ENCODE measurements at places on chromosomes 1 and 21.

GRCh38 chr1:163104385-163105099 is 35.4 kb downstream of the RGS4 start:
- no peak for DNase-seq

- DNase-seq, result no peak
These were observed 7.9 kb downstream of the RPL11 start for GRCh38 chr1:23699280-23700179.

DNA sequence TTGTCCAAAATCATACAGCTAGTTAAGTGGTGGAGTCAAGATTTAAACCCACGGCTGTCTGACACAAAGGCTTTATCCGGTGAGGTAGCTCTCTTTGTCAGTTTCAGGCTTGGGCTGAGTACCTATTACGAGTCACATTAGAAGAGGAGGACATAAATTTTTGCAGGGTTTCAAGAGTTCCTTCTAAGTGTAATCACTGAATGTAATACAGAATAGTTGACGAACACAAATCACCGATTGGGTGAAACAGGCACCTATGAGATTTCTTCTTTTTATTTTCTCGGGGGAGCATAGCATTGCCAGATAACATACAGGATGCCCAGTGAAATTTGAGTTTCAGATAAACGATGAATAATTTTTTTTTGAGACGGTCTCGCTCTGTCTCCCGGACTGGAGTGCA is 847 bp downstream of the PSMD4 start:
- no peak for DNase-seq

- no peak for DNase-seq
These were observed 14.3 kb upstream of the LBR start for GRCh38 chr1:225442123-225442505.

DNA sequence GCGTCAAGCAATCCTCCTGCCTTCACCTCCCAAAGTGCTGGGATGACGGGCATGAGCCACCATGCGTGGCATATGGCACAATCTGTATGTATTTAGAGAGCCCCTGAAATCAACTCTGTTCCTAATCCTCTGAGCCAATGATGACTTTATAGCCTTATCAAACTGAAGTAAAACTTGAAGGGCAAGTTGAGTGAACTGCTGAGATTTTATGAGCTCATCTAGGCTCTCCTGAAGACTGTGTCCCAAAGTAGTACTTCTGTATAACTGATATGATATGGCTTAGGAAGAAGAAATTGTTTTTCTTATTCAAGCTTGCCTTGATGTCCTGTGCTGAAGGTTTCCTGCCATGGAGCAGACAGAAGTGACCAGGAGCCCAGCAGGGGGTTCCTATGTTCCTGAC is 23.7 kb upstream of the NKAIN1 start:
- no peak for DNase-seq

DNA sequence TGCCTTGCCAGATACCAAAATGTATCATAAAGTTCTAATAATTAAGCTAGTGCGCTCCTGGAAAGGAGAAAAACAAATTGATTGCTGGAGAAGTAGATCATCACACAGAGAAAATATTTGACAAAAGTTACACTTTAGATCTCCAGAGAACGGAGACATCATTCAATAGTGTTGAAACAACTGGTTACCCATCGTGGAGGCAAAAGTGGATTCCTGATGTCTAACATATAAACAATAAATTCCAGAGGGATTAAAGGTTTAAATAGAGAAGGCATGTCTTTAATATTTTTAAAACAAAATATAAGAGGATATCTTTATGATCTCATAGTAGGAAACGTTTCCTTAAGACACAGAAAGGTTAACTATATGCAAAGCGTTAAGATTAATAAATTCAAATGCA is 41.0 kb downstream of the NRIP1 start:
- DNase-seq, result no peak

- no peak for DNase-seq
These were observed 62.5 kb upstream of the BACH1 start for GRCh38 chr21:29236201-29236600.

DNA sequence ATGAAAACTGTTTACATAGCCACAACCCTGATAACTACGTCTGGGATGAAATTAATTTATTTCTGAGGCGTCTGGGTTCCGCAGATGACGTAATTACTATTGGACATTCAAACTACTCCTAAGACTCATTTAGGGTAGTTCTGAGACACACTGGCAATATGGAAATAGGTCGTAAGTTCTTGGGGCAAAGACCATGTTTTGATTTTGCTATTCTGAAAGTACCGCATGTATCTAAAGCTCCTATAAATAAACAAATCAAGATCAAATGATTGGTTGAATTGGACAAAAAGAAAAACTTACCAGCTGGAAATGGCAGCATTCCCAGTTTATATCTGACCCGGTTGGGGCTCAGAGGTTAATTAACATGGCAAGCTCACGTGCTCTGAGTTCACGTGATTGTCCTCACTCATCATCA is 74.3 kb downstream of the DHRS3 start:
- DNase-seq, result no peak

DNA sequence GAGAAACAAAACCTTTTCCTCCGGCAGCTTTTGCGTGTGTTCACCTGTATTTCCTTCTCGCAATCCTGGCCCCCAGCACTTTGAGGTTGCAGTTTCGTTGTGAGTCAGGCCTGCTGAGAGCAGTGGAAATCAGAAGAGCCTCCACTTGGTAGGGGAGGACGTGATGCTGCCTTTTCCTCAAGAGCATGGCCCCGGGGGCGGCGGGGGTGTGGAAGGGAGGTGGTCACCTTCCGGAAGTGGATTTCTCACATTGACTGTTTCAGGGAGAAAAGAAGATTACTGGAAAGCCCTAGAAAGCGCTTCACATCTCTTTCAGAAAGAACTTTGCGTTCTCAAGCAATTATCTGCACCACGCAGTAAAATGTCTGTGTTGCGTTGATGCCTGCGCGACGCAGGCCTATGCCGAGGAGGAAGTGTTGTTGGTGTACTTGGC is 12.2 kb upstream of the IL10 start:
- DNase-seq, result peak; percentile 62

DNA sequence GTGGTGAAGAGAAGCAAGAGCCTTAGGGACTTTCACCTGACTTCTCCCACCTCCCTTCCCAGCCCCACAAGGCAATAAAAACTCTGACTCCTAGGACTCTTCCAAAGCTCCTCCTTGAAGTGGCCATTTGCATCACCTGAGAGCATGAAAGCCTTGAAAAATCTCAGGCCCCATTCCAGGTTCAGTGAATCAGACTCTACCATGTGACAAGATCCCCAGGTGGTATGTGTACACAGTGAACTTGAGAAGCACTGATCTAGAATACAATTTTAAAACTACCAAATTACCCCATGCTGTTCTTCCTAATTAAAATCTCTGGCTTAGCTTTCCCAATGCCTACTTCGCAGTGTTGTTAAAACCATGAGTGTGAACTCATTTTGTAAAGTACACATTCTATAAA is 195.1 kb upstream of the SAMSN1 start:
- DNase-seq, result no peak

- no peak for DNase-seq
These were observed 1.2 kb downstream of the GAS5 start for GRCh38 chr1:173866413-173867115.

GRCh38 chr1:240575981-240576662 is 35.8 kb downstream of the GREM2 start:
- peak; percentile 84 for DNase-seq

- DNase-seq, result no peak
These were observed 155.6 kb upstream of the SOD1 start for GRCh38 chr21:31503939-31504338.

- DNase-seq, result no peak
These were observed 388.7 kb downstream of the USH2A start for GRCh38 chr1:216034506-216034905.

GRCh38 chr21:43845386-43845785 is 19.6 kb upstream of the AGPAT3 start:
- no peak for DNase-seq

DNA sequence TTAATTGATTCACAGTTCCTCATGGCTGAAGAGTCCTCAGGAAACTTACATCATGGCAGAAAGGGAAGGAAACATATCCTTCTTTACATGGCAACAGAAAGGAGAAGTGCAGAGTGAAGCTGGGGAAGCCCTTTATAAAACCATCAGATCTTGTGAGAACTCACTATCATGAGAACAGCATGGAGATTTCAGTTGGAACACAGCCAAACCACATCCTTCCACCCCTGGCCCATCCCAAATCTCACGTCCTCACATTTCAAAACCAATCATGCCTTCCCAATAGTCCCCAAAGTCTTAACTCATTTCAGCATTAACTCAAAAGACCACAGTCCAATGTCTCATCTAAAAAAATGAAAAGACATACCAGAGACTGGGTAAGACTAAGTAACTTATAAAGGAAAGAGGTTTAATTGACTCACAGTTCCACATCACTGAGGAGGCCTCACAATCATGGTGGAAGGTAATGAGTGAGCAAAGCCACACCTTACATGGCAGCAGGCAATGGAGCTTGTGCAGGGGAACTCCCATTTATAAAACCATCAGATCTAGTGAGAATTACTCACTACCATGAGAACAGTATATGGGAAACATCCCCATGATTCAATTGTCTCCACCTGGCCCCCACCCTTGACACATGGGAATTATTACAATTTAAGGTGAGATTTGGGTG is 105.2 kb downstream of the MRPL39 start:
- DNase-seq, result no peak

GRCh38 chr1:110686188-110686587 is 11.4 kb upstream of the KCNA3 start:
- no peak for DNase-seq

DNA sequence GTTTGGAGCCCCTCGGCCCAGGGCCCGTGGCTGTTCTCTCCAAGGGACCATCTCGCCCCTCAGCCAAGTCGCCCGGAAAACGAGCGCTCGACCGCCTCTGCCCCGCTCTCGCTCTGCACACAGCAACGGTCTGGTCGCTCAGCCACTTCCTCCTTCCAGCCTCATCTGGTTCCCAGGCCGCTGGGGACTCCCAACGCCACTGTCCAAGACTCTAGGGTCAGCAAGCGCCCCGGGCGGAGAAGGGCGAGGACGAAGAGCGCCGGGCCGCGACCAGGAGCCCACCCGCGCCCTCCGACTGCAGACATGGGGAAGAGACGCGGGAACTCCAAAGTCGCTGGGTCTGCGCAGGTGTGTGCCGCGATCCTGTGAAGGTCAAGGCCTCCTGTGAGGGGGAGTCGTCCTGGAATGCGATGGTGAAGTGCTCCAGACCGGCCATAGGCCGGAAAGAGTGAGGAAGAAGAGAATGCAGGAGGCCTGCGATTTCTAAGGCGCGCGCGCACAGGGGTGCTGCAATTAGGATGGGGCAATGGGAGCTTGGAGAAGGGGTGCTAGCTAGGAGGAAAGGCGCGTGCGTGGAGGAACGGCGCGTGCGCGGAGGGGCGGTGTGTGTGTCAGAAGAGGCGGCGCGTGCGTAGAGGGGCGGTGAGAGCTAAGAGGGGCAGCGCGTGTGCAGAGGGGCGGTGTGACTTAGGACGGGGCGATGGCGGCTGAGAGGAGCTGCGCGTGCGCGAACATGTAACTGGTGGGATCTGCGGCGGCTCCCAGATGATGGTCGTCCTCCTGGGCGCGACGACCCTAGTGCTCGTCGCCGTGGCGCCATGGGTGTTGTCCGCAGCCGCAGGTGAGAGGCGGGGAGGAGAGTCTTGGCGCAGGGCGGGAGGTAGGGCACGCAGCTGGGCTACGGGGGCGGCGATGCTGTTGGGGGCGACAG is at the start of gene IFNAR1:
TSS of gene IFNAR1 (plus strand) at position 680 of the 931 bp plus-strand sequence. CDS start at position 766, 86 bp downstream.
- DNase-seq, result peak; percentile 97

- no peak for DNase-seq
These were observed 36.1 kb upstream of the KHDRBS1 start for GRCh38 chr1:31977385-31978131.

- no peak for DNase-seq
These were observed 11.2 kb upstream of the ST6GALNAC5 start for GRCh38 chr1:76856104-76856503.

GRCh38 chr21:33403128-33403785 is at the start of gene IFNGR2:
Gene IFNGR2 (plus strand): TSS chr21:33403413. CDS start chr21:33403544, 131 bp downstream.
- peak; percentile 33 for DNase-seq

GRCh38 chr21:18529254-18529653 is 125.7 kb upstream of the TMPRSS15 start:
- DNase-seq, result no peak

DNA sequence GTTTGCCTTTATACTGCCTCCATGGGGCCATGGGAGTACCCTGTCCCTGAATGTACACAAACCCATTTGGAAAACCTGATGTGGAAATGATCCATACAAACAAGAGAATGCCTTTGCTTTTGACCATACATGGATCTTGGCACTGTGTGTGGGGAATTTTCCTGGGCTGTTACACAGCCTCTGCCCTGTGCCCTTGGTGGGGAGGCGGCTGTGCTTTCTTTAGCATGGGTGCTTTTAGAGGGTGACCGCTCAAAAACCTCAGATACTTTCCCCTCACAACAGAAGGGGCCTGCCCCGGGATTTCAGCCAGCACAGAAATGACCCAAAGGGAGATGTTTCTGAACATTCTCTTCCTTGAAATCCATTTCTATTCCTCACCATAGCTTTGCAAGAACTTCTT is 194.8 kb downstream of the LMO4 start:
- DNase-seq, result no peak

DNA sequence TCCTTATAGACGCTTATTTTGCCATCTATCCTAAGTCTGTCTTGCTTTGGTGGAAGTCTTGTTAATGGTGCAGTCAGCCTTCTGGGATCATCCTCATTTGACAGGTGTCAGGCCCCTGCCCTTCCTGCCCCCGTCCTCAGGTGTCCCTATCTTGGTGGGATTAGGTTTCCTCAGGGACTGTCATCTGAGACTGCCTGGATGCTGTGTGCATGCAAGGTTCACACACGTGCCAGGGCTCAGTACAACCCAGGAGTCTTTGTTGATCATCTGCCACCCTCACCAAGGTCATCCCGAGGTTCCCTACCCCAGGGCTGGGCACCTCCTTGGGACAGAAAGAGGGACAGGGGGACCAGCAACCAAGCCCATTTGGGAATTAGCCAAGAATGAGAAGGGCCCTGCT is 18.0 kb downstream of the PADI2 start:
- no peak for DNase-seq

- DNase-seq, result peak; percentile 25
These were observed 3.2 kb upstream of the SAMD13 start for GRCh38 chr1:84298328-84298683.

GRCh38 chr1:93631626-93632365 is 49.8 kb downstream of the BCAR3 start:
- no peak for DNase-seq
